AML-193 (cell line): ENCODE measurements at places on chromosomes 6 and 20.
A peak's percentile ranks its signal among the peaks of the same experiment; 100 is the strongest.

GRCh38 chr6:128346569-128346968, 173.8 kb downstream of the PTPRK start:
- DNase-seq: no peak

DNA sequence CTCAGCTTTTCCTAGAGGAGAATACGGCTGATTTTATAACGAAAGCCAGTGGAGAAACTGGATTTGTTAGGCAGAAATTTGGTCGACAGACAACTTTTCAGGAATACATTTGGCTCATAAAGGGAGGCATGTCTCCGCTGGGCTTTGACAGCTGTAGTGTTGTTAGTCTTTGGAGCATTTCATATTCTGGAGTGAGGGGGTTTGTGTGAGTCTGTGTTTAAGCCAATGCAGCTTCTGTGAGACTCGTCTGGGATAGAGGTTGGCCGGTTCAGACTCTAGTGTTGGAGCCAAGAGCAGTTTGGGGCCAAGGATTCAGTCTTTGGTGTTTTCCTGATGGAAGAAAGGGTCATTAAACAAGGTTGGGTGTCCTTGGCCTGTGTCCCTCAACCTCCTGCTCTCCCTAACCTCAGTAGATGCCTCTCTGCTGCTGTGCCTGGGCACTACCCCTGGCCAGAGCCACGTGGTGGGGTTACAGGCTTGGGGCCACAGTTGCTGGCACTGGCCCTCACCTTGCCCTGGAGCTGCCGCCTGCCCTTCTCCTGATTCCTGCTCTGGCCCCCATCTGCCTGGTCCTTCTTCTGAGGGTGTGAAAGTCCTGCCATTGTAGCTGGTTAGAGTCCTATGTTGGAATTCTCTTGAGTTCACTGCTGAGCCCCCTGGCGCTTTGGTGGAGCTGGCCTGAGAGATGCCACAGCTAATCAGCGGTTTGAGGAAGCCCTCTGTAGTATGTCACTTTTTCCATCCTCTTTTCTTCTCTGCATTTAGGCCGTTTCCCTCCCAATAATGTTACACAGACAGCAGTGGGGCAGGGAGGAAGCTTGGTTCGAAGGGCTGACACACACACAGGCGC, 6.9 kb downstream of the PTK7 start:
- no peak for DNase-seq

DNA sequence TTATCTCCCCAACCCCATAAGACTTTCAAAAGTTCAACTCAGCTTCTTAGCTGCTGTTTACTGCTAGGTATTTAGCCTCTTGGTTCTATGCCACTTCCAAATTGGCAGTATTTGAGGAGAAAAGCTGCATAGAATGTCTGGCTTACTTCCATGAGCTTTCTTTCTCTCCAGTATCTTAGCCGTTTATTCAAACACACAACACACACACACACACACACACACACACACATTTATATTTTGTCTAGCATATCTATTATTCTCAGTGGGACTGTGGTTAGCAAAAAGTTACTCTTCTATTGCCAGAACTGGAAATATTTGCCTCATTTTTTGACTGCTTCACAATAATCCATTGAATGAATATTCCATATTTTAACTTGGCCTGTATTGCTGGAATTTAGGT, 634.2 kb upstream of the IMPG1 start:
- DNase-seq: no peak

DNA sequence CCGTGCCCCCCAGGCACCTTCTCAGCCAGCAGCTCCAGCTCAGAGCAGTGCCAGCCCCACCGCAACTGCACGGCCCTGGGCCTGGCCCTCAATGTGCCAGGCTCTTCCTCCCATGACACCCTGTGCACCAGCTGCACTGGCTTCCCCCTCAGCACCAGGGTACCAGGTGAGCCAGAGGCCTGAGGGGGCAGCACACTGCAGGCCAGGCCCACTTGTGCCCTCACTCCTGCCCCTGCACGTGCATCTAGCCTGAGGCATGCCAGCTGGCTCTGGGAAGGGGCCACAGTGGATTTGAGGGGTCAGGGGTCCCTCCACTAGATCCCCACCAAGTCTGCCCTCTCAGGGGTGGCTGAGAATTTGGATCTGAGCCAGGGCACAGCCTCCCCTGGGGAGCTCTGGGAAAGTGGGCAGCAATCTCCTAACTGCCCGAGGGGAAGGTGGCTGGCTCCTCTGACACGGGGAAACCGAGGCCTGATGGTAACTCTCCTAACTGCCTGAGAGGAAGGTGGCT, 960 bp downstream of the TNFRSF6B start:
- DNase-seq: no peak

- DNase-seq: no peak
Observed at GRCh38 chr6:154962753-154963152, 32.4 kb upstream of the TIAM2 start.

DNA sequence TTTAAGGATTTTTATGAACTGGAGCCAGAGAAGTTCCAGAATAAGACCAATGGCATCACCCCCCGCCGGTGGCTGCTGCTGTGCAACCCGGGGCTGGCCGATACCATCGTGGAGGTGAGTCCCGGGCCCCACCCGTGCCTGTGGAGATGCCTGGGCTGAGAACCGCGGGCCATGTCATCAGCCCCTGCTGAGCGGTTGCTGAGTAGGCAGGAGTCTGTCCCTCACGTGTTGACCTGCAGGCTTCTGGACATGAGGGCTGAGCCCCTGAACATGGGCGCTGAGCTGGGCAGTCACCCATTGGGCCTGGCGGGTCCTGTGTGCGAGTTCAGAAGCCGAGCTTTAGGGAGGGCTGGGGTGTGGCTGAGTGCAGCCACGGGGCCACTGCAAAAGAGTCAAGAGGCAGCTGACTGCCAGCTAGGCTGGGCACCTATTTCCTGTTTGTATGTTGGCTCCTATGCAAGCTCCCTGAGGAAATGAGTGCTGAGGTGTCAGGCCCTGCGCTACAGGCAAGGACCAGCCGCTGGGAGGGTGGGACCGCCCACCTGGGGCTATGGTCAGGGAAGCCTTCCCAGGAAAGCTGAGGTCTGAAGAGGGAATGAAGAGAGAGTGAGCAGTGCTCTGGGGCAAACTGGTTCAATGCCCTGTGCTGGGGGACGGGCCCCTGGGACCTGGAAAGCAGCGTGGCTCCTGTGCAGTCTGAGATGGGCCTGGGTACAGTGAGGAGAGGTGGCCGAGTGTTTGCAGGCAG, 34.3 kb downstream of the PYGB start:
- DNase-seq: no peak

DNA sequence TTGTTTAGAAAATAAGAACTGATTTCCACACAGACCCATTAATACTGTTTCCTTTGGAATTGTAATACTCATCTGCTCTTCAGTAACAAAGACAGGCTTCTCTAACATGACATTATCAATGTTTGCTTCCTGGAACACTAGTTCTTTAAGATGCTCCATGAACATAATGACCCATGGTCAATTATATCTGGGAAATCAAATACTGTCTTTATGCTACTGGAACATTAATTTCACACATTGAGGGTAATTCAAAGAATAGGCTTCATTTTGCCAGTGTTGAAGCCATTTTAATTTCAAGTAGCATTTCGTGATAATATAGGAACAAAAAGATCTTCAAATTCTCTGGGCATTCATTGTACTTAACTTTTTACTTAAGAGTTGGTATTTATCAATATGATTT, 80.9 kb downstream of the OPN5 start:
- no peak for DNase-seq

DNA sequence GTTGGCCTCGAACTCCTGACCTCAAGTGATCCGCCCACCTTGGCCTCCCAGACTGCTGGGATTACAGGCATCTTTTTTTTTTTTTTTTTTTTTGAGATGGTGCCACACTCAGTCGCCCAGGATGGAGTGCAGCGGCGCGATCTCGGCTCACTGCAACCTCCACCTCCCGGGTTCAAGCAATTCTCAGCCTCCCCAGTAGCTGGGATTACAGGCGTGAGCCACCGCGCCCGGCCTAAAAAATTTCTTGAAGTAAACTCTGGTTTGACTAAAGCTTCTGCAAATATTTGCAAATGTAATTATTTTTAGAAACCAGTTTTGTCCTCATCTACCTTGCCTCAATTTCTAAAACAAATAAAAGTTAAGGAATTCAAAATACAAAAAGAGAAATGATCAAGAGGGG, 1.2 kb downstream of the IBTK start:
- no peak for DNase-seq

DNA sequence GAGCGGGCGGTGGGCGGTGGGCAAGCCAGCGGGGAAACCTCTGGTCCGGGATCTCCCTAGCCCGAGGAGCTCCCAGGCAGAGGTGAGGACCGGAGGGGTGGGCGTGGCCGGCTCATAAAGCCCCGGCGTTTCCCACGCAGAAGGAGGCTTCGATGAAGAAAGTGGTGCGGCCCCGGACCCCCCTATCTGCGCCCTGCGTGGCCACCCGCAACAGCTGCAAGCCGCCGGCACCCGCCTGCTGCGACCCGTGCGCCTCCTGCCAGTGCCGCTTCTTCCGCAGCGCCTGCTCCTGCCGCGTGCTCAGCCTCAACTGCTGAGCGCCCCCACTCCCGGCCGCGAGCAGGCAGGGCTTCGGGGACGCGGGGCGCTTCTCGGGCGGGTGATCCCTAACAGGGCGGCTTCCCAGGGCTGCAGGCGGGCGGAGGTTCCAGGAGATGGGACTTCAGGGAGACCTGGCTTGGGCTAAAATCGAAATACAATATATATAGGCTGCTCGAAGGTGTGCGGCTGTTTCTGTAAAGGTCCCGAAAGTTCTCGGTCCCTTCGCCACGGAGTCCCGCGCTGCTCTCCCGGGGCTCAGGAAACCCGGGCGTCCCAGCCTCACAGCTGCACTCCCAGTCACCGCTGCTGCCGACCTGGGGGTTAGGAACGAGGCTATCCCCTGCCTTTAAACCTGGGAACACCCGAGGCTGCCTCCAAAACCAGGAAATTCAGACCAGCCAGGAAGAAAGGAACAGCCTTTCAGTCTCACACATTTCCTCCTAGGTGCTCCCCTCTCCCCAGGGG, 27.8 kb downstream of the ASIP start:
- DNase-seq: no peak

- no peak for DNase-seq
Observed at GRCh38 chr20:62860391-62860923, 1.2 kb downstream of the TCFL5 start.

- no peak for DNase-seq
Observed at GRCh38 chr20:22489626-22490286, 94.6 kb downstream of the FOXA2 start.

- no peak for DNase-seq
Observed at GRCh38 chr20:37379967-37380828, 34.3 kb downstream of the SRC start.

DNA sequence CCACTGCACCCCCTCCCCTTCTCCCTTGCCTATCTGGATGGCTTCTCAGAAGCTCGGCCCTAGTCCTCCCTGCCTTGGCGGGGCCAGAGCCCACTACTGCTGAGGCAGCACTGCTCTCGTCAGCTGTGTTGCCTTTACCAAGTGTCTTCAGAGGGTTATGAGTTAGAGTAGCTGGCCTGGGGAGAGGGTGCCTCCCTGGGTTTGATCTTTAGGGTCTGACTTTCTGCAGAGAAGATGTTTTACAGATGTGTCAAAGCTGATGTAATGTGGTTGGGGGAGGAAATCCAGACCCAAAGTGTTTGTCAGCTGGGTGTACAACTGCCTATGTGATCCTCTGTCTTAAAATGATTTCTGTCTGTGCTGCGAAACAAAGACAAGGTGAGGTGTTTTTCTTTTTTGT, 30.4 kb upstream of the PI16 start:
- DNase-seq: no peak

GRCh38 chr20:44643596-44644229, 7.8 kb downstream of the ADA start:
- DNase-seq: no peak

DNA sequence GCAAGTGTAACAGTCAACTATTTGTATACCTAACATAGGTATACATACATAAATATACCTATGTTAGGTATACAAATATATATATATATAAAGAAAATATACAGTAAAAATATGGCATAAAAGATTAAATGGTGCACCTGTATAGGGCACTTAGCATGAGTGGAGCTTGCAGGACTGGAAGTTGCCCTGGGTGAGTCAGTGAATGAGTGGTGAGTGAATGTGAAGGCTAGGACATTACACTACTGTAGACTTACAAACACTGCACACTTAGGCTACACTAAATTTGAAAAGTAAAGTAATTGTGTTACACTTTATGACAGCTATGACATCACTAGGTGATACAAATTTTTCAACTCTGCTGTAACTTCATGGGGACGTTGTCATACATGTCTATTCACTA, 65.6 kb downstream of the CDC5L start:
- DNase-seq: no peak

GRCh38 chr6:161076181-161076677, 84.7 kb downstream of the MAP3K4 start:
- no peak for DNase-seq

- DNase-seq: no peak
Observed at GRCh38 chr20:48721324-48722001, 106.3 kb downstream of the PREX1 start.

DNA sequence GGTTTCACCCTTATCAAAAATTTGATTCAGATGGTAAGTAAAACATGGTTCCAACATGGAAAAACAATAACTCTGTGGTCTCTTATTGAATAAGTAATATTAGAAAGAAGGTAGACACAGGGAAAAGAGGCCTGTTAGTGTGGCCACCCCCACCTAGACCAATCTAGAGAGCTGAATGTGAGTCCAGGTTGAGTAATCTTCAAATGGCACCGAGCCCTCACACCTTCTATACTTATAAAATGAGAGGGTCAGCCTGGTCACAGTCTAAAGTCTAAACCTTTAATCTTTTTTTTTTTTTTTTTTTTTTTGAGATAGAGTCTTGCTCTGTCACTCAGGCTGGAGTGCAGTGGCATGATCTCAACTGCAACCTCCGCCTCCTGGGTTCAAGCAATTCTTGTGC, 6.9 kb downstream of the FAM184A start:
- no peak for DNase-seq

GRCh38 chr6:30447237-30447636, 42.1 kb upstream of the HLA-E start:
- no peak for DNase-seq

- DNase-seq: no peak
Observed at GRCh38 chr20:53489528-53489927, 104.1 kb downstream of the ZNF217 start.

DNA sequence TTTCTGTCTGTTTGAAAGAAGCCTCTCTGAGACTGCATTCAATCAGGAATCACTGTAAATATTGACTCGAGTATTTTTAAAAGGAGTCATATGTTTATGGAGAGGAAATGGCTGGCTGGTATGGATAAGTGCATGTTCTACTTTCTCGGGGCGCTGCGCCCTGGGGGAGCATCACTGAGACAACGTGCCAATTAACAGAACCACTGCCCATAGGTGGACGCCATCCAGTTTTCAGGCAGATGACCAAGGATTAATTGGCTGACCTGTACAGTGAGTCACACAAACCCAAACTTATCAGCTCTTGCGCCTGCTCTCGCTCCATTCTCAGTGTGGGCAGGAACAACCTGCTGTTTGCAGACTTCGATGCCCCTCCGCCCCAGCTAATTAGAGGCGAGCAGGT, 571.2 kb downstream of the QKI start:
- DNase-seq: no peak

DNA sequence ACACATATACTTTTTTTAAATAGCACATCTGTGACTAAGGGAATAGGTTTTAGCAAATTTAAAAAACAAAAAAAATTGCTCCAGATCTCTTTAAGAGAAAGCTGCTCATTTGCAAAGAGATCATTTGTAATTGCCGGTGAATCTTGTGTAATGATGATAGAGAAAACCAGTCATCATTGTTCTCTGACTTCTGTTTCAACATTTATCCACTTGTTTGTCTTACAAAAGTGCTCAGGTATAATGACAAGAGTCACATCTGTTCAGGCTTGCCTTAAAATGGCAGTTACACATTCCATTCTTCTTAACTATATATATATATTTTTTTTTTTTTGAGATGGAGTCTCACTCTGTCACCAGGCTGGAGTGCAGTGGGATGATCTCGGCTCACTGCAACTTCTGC, 165.2 kb downstream of the AIG1 start:
- no peak for DNase-seq

- DNase-seq: peak; percentile 92
Observed at GRCh38 chr20:64079273-64080012, at the start of gene RGS19. Gene RGS19 (minus strand): TSS chr20:64079518. CDS start chr20:64076886, 2,632 bp downstream.
